ENCODE measurements at places on chromosomes 3 and 15. TPM values are rescaled to one million over a fixed set of nuclear protein-coding genes. Genes with fewer than 3 reads are reported as not detected.

- no peak for DNase-seq
Measured at GRCh38 chr3:185371306-185372074, 8.6 kb downstream of the MAP3K13 start.

Gene ROPN1
- not detected for total RNA-seq

Gene GNAT1
- not detected for total RNA-seq

DNA sequence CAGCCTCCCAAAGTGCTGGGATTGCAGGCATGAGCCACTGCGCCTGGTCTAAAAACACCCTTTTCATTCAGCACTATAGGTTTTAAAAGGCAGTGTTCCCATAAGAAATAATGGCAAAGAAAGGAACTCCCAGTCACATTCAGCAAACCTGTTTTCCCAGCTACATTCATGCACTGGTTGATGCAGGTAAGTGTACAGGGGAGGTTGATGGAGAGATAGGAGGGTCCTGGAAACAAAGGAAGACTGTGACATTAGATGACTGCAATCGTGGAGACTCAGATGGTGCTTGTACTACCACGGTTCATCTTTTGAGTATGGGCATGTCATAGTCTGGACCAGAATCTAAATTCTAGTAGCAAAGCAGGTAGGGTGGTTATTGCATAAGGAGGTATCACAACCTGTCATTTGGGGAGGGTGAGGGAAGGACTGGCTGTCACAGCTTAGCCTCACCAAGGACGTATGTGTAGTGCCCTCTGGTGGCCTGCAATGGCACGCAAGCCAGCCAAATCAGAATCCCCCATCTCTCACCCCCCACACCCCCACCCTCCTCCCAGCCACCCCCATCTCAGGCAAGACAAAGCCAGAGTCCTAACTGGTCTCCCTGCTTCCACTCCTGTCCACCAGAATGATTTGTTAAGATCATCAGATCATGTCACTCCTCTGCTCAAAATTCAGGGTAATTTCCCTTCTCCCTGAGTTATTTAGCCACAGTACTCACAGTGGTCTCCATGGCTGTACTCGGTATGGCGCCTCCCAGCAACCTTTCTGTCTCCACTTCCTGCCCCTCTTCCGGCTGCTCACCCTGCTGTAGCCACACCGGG is 28.8 kb upstream of the UBL7 start:
- peak; percentile 48 for DNase-seq

Gene EPHB3
- 1.6 TPM for total RNA-seq

Gene ADGRG7
- total RNA-seq, result not detected

Gene KBTBD8
- 5.8 TPM for total RNA-seq

Gene MESP2
- 0.20 TPM for total RNA-seq
